Cortex of kidney (tissue), 1 donor: ENCODE measurements at places on chromosomes 4 and X.

GRCh38 chr4:186669159-186669731 lies 54.4 kb downstream of the FAT1 start:
- DNase-seq: no peak

DNA sequence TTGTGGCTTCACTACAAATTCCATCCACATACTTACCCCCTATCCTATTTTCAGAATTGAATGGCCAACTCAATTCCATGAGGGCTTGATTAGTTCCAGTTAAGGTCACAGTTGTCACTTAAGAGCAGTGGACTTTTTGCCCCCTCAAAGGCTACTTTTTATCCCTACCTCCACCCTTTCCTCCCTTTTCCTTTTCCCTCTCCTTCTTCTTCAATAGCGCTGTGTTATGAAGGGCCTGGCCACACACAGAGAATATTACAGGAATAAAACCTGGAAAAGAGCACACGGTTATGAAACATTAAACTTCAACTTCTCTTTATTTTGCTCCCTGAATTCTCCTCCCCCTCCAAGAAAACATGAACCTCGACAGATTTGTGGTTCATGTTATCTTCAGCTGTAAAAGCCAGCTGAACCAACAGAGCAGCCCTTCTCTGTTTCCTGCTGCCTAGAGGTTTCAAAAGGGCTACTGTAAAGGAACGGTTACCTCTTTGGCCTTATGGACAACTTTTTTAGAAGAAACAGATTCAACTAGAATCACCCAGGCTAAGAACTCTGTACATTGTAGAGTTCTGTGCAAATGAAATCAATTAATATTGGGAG lies 87.0 kb upstream of the RPL34 start:
- no peak for DNase-seq

- no peak for DNase-seq
These were observed 23.4 kb downstream of the STAP1 start for GRCh38 chr4:67581913-67582312.

DNA sequence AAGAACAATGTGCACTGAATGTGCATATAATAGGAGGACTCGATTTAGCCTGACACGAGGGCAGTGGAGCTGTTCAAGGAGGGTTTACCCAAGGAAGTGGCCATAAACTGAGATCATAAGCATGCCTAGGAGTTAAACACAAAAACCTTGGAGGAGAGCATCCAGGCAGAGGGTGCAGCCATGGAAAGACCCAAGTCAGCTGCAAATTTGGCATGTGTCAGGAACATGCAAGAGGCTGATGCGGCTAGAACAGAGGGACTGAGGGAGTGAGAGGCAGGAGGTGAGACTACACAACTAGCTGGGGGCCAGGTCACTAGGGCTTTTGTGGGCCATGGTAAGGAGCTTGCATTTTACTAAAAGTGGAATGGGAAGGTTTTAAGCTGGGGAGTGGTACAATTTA lies 55.6 kb downstream of the PRPS1 start:
- DNase-seq: no peak

DNA sequence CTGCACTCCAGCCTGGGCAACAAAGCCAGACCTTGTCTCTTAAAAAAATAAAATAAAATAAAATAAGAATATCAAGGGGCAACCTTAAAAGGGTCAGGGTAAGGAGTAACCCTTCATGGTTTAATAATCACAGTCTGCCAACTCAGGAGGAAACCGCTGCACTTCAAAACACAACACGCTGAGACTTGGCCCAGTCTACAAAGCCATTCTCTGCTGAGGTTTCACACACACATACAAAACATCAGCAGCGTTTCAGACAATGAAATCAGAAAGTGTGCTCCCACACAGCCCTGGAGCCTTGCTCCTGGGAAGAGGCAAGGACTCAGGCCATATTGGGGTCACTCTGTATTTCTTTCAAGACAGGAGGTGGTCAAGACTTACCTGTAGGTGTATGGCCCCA lies 18.3 kb downstream of the SCARB2 start:
- no peak for DNase-seq

- no peak for DNase-seq
These were observed 10.6 kb downstream of the UGT2B4 start for GRCh38 chr4:69485130-69485529.

- DNase-seq: no peak
These were observed 60.1 kb downstream of the RFC1 start for GRCh38 chr4:39305912-39306677.

DNA sequence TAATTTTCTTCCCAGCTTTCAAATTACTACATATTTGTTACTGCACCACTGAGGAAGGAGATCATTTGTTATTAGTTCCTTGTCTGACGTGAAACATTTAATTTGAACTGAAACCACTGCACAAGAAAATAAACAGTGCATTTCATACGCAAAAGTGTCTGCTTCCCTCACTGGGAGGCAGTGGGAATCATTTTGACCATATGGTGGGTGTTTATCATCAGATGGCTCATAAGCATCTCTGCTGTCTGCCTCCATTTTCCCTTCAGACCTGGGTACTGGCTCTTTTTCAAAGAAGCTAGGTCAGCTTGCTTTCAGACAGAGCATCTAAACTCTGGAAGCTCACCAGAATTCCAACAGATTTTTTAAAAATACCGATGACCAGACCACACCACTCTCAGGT lies 135.2 kb downstream of the PCDH19 start:
- no peak for DNase-seq

DNA sequence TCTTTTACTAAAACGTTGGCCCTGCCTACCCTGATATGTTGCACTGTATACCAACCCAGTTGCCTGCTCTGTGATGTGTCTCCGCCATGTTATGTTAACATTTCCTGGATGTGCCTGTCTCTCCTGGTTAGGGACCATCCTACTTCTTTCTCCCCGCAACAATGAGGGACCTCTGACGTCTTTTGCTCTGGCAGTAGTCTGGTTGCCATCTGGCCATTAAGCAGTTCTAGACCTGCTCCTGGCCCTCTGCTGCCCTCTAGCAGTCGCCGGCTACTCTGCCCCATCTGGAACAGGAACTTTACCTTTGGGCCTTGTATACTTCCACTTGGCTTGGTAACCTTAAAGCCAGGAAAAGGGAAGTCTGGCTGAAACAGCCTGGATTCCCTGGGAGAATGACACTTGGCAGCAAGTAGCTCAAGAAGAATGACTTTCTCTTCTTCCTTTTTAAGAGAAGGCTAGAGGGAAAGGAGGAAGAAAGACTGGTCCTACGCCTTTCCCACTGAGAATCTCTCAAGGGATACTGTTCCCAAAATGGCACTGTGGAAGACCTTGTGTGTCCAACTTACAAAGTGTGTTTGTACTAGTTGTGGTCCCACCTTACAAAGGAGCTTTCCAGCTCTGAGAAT lies 63.5 kb downstream of the GPC3 start:
- DNase-seq: no peak

- DNase-seq: no peak
These were observed 228.7 kb upstream of the ANKRD50 start for GRCh38 chr4:124941267-124941666.

DNA sequence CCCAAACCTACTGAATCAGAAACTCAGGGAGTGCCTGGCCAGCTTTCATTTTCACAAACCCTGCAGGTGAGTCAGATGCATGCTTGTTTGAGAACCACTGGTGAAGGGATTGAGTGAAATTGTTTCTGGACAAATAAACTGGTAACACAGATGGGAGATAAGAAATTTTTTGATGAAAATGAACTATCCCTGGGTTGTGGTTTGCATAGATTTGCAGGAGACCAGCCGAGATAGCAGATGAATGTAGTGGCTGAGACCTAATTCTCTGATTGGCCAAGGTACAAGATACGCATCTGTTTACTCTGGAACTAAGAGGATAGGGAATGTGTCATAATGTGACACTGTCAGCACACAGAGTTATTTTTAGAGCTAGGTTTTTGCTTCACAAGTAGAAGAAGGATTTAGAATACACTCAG lies 117.8 kb upstream of the NOCT start:
- no peak for DNase-seq

DNA sequence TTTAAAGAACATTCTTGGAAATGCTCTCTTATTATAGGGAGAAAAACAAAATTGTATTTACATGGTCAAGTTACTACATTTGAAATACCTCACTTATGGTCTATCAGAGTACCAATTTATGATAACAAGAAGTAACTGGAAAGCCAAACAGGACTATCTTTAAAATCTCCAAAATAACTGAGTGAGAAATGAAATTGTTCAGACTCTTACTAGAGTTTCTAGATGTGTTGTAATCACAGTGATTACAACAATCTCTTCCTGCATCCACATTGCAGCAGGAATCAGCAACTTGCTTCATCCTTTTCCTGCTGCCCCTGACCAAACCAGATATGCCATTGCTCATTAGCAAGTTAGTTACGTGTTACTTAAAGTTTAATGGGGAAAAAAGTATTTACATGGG lies 245.2 kb upstream of the SMIM31 start:
- no peak for DNase-seq

DNA sequence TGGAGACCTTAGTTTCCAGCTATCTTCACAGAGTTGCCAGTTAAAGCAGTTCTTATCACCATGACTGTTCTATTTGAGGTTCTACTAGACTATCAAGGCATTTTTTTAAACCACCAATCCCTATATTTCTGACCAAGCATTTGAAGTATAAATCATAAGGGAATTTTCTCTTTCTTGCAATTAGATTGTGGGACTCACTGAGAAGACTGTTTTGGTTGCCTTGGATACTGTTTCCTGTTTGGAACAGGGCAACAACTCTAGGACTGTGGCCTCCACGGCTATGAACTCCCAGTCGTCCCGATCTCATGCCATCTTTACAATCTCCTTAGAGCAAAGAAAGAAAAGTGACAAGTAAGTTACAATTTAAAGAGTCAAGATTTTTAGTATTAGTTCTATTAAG lies 11.8 kb downstream of the KIF4A start:
- DNase-seq: no peak

- DNase-seq: no peak
These were observed 42.2 kb downstream of the SMIM20 start for GRCh38 chr4:25956260-25956659.

GRCh38 chr4:111502626-111503025 lies 642.6 kb upstream of the FAM241A start:
- no peak for DNase-seq

DNA sequence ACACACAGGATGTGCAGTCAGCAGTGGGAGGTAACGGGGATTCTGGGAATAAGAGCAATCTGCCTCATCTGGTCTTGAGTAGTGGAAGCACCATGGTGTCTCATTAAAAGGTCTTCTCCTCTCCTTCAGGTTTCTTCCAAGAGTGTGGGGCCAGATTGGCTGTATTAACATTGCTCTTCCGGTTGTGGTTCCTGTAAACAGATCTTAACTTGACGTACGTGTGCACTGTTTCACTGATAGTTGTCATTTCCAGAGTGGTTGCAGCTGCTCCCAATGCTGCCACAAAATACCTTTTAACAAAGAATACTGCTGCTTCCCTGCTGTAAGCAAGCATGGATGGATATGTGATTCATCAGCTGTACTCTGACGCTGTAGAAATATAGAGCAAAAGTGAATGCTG lies 1443.4 kb upstream of the TENM3 start:
- DNase-seq: no peak

DNA sequence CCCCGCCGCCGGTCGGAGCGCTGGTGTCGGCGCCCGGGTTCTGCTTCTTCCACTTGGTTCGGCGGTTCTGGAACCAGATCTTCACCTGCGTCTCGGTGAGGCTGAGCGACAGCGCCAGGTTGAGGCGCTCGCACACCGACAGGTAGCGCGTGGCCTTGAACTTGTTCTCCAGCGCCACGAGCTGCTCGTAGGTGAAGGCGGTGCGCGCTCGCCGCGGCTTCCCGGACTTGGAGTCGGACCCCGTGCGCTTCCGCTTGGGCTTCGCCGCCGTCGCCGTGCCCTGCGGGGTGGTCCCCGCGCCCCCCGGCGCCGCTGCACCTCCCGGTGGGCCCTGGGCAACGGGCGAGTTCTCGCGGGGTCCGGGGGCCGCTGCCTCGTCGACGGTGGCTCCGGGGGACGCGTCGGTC lies 3.1 kb downstream of the NKX1-1 start:
- DNase-seq: no peak

GRCh38 chrX:8849945-8850344 lies 48.8 kb upstream of the FAM9A start:
- no peak for DNase-seq

DNA sequence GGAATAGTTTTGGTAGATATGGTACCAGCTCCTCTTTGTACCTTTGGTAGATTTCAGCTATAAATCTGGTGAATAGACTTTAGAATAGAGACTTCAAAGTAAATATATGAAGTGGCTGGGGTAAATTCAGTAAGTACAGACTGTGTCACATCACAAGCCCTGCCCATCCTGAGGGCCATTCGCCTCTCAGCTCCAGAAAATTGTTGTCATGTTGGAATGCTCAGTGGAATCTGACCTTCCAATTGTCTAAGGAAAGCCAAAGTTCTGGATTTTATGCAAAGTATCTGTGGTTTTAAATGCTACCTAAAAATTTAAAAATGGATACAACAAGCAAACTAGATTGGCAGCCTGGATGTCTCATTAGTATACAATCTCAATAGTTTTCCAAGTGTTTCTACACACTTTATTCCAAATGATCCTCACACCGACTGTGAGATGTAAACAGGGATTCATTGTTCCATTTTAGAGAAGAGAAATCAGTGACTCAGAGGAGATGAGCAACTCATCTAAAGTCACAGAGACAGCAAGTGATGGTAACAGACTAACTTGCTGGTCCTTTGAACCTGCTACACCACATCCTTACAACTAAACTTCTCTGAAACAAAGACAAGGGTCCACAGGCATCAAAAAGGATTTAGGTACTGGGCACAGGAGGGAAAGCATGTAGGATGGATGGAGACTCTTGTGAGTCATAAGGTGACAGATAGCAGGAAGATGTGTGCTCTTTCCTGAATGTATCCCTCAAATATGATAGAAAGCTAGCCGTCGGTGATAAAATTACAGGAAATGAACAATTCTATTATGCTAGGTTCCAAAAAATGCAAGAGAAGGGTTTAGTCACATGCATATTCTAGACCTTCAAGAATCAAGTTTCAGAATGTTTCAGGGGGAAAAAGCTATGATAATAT lies 127.3 kb downstream of the ATP10D start:
- DNase-seq: no peak

GRCh38 chr4:86967073-86967472 lies 32.3 kb downstream of the AFF1 start:
- no peak for DNase-seq

DNA sequence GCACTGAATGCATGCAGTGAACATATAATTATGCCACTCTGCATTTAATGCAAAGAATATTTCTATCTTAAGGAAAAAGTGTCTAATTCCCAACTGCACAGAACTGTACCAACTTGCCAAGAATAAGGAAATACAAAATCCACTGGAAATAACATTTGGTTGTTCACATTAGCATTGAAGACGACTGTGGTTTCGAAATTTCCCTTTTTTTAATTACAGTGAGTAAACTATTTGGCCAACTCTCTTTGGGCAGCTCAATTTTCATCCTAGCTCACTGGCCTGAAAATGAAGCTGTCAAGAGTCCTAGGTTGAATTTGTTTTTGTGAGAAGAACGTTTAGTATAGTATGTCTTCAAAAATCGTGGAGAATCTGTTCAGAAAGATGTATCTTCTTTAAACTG lies 81.6 kb upstream of the MID1 start:
- no peak for DNase-seq
